ENCODE measurements at places on chromosomes 7 and 10.

DNA sequence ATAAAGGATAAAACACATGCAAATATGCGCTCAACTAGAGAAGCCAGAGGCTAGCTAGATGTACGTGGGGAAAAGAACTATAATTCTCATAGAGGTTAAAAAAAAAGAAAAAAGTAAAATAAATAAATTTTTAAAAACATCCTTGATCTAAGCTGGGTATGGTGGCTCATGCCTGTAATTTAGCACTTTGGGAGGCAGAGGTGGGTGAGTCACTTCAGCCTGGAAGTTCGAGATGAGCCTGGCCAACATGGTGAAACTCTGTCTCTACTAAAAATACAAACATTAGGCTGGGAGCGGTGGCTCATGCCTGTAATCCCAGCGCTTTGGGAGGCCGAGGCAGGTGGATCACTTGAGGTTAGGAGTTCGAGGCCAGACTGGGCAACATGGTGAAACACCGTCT is 18.6 kb upstream of the HSPA12A start:
- no peak for DNase-seq

DNA sequence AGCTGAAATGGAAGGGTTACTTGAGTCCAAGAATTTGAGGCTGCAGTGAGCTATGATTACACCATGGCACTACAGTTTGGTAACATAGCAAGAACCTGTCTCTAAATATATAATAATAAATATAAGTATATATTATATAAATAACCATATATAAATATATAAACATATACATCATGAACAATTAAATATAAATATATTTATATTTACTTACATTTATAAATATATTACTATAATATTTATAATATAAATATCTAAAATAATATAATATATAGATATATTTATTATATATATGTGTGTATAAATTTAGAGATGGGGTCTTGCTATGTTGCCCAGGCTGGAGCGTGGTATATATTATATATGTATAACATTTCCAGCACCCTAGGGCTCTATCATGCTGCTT is 42.4 kb upstream of the LYZL1 start:
- DNase-seq, result no peak

DNA sequence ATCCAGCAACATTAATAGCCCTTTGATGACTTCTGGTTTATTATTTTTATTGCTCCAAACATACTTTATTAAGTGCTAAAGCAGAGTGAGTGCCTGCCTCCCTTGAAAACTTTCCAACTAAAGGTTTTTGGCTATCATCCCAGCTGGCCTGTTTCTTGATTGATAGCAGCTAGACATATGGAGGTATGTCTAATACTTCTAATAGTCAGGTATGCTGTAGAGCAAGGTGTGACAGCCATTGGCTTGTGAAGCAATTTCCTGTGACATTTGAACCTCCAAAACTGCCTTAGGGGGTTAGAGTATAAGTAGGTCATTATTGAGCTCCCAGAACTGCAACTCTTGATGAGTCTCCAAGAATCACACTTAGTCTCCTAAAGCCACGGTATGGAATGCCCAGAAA is 55.8 kb downstream of the LOXL4 start:
- no peak for DNase-seq

DNA sequence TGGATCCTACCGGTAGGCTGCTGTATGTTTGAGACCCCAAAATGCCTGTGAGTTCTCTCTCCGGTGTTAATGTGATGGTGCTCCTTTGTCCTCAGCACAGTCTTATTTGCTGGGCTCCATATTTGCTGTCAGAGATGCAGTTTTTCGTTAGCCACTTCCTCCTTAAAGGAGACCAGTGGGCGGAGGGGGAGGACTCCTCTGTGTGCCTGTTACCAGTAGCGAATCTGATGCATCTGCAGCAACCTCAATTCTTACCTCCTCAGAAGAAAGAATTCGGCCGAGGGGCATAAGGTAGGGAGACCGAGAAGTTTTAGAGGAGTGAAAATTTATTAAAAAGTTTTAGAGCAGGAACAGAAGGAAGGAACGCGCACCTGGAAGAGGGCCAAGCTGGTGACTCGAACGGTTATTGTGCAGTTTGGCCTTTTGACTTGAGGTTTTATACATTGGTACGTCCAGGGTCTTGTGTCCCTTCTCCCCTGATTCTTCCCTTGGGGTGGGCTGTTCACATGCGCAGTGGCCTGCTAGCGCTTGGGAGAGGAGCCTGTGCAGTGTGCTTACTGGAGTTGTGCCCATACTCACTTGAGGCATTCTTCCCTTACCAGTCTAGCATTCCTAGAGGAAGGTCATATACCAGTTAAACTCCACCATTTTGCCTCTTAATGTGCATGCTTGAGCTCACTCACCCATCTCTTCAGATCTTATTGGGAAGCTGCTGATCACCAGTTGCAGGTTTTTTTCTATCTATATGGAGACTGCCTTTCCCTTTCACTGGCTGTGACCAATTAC is 49.5 kb downstream of the GNAI1 start:
- DNase-seq, result no peak

GRCh38 chr7:108143658-108144420 is 13.7 kb upstream of the LAMB4 start:
- DNase-seq, result no peak

- DNase-seq, result no peak
Measured at GRCh38 chr10:99836711-99837110, 54.3 kb downstream of the ABCC2 start.
